Activated gamma-delta T cell treated with Interleukin-2 at 50 U/mL for 16 hours (primary cell): ENCODE measurements at places on chromosomes 3 and 15.

- DNase-seq, result no peak
Observed at GRCh38 chr15:68682330-68682729, 103.5 kb downstream of the CORO2B start.

- DNase-seq, result no peak
Observed at GRCh38 chr15:52068004-52068615, 44.5 kb downstream of the BCL2L10 start.

- DNase-seq, result no peak
Observed at GRCh38 chr3:63597019-63597418, 55.5 kb upstream of the SNTN start.

DNA sequence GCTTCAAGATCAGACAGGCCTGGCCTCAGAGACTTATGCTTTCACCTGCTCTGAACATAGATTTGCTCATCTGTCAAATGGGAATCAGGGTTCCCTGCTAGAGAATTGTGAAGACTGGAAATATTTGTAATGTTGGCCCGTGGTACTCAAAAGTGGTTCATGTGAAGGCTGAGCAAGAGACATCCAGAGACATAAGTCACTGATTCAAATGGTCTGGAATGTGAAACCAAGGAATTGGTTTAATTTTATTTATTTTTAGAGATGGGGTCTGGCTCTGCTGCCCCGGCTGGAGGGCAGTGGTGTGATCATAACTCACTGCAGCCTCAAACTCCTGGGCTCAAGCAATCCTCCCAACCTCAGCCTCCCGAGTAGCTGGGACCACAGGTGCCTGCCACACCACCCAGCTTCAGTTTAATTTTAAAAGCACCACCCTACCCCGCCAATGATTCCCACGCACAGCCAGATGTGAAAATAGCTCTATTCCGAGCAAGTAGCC lies 60.1 kb downstream of the DAPK2 start:
- DNase-seq, result no peak

DNA sequence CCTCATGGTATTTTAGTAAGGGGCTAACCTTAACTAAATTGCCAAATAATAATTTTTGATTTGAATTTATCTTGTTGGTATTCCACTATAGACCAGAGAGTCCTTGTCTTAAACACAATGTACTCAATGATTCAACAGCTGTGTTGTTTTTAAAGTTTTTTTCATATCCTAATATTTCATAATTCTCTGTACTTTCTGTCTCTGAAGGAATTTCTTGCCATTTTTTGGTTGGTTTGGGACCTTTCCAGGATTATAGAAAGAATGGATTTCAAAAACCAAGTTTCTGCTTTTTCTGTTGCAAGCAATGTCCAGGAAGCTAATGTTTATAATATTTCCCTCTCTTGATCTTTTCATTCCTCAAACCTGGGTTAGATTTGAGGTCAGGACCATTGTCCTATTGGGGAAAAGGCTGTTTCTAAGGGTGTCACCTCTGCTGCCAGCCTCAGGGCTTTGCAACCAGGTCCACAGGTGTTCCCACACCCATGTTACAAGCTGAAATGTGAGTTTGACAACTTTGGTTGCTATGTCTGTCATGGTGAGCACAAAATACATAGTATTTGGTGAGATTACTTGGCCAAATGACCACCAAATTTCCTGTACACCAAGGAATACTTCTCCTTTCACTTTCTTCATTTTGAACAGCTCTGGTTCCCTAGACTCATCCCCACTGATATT lies 363.7 kb upstream of the RGMA start:
- no peak for DNase-seq

DNA sequence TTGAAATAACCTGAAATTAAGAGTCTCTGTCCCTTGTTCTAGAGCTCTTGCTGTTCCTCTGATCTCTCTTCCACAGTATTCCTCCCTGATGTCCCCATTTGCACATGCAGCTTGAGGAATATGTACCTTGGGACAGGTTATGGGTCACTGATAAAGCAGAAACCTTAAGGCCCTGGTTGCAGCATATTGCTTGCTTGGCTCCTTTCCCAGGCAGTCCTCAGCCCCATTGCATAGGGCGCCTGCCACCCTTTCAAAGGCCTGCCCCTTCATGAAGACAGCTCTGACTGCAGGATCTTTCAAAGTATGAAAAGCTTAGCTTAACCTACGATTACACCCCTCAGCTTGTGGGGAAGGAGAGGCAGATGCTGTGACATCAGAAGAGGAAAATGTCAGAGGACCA lies 51.6 kb downstream of the WDR76 start:
- no peak for DNase-seq

DNA sequence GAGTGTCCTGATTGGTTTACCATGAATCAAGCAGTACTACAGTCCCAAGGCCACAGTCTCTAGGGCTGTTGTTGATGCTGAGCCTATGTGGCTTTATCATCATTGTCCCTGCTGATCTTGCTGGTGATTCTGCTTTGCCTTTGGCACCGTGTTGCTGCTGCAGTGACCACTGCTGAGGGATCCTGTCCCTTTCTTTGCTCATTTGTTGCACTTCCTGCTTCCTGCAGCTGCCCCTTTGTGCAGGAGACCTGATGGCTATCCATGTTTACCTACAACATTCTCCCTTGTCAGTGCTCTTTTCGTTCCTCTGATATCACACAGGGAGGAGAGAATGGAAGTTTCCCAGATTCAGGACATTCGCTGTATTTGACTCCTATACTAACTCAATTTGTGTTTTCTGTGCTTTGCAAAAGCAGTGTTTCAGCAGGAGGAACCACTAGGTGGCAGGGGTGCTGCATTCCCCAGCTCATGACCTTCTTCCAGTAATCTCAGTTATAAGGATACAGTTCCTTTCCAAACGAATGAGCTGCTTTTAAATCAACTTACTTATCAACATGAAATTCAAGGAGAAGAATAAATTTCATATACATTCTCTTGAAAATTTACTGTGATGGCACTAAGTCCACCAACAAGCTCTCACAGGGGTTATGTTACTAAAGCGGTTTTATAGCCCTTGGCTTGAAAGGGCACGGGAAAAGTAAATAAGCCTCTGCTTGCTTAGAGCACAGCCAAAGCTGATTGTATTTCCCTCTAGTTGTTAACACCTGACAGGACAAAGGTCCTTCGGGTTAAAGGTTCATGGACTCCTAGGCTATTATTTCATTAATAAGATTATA lies 9.7 kb upstream of the THUMPD3 start:
- peak; percentile 55 for DNase-seq

DNA sequence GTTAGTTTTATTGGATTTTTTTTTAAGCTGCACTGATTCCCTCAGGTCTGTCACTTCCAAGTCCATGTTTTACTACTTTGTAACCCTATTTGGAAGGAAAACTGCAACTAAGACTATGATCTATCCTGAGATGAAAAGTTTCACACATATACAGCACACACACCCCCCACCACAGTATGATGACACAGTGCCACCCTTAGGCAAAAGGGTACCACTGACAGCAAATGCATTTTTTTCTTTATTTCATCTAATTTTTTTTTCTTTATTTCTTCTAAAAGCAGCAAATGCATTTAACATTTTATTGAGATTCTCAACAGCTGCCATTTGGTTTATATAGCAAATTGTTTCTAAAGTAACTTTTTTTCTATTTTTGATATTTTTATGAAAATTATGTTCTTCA lies 21.2 kb downstream of the NGRN start:
- DNase-seq, result peak; percentile 33

DNA sequence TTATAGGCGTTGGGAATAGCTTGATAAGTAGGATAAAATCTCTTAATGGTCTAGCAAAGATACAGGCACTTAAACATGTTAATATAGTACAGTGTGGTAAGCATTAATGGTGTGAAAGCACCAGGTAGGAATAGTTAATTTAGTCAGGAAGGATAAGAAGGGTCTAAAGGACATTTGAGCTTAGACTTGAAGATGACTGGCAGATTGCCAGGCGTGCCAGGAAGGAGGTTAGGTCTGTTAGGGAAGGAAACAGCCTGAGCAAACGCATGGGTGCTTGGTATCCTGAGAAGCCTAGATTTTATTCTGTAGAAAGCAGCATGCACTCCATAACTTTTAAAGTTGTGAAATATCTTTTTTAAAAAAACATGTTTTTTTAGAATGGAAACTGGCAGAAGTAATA lies 17.7 kb downstream of the SEC62 start:
- no peak for DNase-seq

DNA sequence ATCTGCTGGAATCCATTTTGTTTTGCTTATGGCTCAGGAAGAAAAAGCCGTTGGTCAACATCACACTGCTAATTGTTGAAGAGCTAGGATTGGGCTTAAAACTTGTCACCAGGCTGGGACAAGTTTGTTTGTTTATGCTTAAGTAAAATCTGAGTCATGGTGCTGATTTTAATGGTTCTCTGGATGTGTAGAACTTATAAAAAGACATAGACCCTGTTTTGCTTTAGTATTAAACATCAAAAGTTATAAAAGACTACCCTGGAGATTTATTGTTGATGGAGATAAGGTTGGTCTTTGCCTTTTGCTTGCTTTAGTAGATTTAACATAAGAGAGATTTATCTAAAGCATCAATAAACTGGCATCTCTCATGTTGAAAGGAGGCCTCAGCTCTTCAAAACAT lies 348.2 kb upstream of the GOLIM4 start:
- no peak for DNase-seq

DNA sequence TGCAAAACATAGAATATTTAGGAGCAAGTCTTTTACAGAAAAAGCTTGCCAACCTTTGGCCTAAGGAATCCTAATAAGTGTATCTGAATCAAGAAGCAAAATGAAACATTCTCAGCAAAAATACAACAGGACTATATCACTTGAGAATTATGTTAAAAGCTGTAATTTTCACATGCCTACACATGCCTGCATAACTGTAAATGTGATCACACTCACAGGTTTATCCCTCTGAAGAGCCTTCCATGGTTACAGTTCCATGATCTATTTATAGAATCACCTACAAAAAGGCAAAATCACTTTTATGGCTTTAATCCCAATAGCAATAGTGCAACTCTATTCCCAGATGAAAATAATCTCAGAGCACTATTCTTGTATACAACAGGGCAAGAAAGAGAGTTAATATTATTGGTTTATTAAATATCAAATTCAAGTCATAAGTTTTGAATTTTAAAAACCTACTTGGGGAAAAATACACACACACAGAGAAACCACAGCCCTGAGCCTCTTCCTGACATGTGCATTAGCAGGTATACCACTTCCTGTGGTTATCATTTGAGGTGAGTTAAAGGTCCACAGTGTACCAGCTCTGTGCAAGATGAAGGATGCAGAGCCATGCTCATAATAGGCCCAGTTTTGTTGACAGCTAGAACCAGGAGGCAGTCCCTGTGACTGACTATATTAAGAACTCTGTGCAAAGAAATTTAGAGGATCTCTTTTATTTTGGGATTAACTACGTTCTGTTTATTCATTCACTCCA lies 252.5 kb upstream of the TGFBR2 start:
- DNase-seq, result peak; percentile 56

DNA sequence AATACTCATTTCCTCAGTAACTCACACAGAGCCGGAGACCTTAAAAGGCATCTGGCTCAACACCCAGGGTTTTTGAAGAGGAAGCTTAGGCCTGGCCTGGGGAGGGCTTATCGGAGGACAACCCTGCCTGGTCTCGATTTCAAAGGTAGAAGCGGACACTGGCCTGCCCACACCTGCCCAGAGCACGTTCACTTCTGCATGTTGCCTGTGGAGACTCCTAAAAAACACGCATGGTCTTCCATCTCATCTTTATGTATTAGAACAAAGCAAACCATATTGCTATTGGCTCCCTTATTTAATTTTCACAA lies 55.5 kb upstream of the FURIN start:
- DNase-seq, result no peak

DNA sequence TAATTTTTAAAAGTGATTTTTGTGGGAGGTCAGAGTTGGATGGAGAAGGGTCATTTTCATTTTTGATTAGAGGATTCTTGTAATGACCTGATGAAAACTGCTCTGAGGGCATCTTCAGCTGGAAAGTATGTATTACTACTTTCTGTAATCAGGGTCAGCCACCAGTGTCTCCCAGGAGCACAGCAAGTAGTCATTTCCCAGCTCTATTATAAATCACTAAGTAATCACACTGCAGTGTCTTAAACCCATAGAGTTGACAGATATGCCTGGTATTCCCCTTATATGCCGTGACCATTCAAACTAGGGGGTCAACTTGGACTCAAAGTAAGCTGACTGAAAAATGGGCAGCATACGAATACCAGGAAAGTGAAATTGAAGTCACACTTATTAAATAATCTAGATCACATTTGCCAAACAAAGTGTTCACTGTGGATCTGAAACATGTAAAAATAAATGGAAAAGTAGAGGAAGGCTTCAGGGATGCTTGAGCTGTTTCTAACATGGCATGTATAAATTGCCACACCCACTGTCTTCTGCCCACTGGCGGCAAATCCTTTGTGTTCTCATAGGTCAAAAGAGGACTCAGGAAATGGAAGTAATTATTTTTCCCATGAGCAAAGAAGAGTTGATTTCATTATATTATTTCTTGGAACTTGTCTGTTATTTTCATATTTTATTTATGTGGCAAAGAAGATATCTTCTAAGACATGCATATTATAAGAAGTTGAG lies 105.7 kb downstream of the MBNL1 start:
- no peak for DNase-seq

DNA sequence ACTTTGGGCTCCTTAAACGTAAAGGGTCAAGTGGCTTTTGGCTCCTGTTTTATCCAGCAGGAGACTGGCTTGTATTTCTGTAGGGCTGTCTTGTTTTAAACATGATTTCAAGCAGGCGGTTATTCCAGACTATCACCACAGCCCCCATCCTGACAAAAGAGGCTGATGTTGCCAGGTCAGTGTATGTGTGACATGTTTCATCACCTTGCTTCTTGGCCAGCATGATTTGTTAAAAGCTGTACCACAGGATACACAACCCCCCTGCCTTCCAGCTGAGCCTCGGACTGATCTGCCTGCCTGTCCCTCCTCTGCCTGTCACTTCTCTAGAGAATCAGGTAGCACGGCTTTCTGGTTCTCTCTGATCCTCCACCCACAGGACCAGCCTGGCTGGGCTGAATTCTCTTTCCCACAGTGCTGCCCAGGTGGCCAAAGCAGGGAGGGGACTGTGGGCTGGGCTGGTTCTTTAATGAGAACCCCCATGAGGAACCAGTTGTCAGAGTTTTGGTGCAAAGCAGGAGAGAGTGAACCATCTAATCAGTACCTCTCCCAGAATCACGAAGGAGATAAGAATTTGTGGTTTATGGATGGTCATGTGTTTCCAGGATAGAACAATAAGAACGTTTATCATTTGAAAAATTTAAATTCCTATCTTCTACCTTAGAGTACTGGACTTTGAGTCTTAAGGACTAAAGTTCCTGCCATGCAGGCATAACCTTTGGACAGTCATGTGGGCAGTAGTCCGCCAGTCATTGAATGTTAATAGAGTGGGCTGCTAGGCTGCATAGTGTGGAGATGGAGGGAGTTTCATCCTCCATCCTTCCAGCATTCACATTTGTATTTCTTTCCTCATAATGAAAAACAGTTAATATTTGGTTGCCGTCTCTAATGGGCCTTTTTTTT lies 8.8 kb downstream of the ABHD6 start:
- DNase-seq, result no peak

GRCh38 chr15:63469984-63470383 lies 34.4 kb upstream of the USP3 start:
- no peak for DNase-seq

GRCh38 chr3:97432914-97433313 lies 331.6 kb upstream of the ARL6 start:
- no peak for DNase-seq
